ENCODE measurements at places on chromosomes 1 and 21.

- no peak for DNase-seq
Measured at GRCh38 chr1:25503551-25504426, 39.6 kb upstream of the LDLRAP1 start.

- no peak for DNase-seq
Measured at GRCh38 chr1:181448461-181448860, 34.9 kb upstream of the CACNA1E start.

DNA sequence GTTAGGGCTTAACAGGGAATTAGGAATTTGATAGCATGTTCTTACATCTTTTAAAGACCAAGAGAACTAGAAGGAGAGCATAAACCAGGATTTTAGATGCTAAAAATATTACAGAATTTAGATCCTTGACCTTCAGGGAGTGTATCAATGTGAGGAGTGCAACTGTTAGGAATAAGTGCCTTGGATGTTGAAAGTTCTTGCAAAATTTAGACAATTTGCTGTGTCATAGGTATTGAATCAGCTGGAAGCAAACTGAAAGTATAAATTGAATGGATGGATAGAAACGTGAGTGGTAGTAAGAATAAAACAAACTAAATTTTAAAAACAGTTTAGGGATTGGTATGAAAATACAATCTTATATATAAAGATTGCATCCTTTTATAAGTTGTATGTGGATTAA, 27.7 kb downstream of the PPP1R12B start:
- DNase-seq = peak; percentile 13

- no peak for DNase-seq
Measured at GRCh38 chr1:235069577-235070563, 58.8 kb downstream of the TOMM20 start.

GRCh38 chr1:59986516-59987310, 60.1 kb upstream of the CYP2J2 start:
- no peak for DNase-seq

- DNase-seq = no peak
Measured at GRCh38 chr1:79599257-79599656, 592.7 kb upstream of the ADGRL4 start.
